Thyroid gland (tissue), 4 donors: ENCODE measurements at places on chromosomes 12 and 14.
A peak's percentile ranks its signal among the peaks of the same experiment; 100 is the strongest.

DNA sequence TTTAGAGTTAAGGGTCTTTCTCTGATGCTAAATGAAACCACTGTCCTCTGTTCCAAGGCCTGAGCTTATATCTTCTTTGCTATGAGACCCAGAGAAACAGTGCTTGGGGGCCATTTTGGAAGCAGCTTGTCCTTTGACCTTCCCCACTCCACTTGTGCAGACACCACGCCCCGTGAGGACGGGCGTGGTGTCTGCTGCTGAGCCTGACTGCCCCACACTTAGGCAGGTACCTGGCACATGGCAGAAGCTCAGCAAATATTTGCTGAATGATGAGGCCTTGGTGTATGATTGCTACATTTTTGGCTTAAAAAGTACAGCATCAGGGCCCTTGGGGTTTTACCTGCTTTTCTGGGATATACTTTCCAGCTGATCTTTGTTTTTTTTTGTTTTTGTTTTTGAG, 69.9 kb downstream of the RASSF3 start:
- no peak for DNase-seq

DNA sequence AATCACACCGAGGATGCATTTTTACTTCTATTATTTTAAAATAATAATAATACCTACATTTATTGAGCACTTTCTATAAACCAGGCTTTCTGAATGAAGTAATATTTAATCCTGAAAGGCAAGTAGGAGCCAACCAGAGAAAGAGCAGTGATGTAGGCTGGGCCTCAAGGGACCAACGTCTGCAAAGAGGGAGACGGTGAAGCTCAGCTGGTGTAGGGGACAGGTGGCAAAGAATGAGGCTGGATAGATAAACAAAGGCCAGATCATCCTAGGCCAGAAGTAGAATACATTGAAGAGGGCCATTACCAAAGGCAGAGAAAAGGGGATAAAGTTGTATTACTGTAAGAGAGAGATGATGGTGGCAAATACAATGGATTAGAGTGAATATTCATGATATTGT, 810 bp upstream of the TMBIM4 start:
- DNase-seq = no peak

DNA sequence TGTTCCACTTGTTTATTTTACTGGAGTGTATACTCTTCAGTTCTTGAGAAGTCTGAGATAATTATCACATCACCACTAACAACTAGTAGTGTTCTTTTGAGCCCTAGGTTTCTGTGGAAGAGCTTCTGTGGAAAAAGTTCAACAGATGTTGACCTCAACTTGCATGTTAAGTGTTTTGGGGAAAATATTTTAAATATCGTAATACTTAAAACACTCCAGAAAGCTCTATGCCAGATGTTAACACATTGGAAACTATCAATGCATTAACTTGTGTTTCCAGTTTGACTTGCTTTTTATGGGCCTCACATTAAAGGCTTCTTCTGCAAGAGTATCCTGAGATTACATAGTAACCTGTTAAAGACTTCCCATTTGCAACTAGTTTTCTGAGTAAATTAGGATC, 173.1 kb downstream of the DUSP6 start:
- DNase-seq = no peak

DNA sequence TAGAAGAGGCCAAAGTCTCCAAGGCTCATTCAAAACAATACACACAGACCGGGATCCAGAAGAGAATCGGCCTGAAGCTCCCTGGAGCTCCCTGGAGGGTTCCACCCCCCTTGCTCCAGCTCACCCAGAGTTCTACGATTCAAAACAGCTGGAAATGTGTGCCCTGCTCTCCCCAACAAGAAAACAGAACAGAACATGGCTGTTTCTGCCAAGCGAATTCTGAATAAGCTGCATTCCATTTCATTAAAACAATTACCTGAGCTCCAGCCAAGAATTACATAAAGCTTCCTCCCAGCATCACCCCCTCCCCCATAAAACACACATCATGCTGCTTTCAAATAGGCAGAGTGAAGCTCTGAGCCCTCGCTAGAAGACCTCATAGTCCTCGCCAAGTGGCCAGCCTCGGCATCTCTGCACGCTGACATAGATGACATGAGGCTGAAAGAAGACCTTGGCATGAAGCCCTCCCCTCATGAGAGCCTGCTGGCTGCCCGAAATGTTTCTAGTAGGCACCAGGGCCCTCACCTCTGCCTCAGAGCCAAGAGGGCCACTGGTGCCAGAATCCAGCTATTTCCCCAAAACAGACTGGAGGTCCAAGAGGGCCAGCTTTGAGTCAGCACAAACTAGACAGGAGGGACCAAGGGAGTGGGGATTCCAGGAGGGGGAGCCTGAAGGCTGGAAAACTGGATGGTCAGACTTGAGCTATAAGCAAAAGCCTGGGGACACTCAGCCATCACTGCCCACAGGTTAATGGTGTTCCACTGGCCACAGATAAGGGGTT, 8.3 kb downstream of the PXN start:
- DNase-seq = peak; percentile 74

GRCh38 chr12:15846887-15847286, 35.3 kb upstream of the STRAP start:
- DNase-seq = no peak

DNA sequence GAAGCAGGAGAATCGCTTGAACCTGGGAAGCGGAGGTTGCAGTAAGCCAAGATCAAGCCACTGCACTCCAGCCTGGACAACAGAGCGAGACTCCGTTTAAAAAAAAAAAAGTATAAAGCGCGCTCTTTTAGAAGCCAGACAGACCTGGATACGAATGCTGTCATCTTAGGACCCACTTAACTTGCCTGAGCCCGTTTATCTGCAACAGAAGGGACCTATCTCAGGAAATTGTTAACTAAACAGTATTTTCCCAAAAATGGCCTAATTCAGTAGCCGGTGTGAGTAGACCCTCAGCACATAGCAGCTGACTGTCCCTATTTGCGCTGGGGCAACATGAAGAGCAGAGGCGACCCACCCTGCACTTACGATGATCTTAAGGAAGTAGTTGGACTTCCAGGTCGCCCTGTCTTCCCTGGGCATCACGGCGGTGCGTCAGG, 529 bp downstream of the RPLP0 start:
- DNase-seq = no peak

DNA sequence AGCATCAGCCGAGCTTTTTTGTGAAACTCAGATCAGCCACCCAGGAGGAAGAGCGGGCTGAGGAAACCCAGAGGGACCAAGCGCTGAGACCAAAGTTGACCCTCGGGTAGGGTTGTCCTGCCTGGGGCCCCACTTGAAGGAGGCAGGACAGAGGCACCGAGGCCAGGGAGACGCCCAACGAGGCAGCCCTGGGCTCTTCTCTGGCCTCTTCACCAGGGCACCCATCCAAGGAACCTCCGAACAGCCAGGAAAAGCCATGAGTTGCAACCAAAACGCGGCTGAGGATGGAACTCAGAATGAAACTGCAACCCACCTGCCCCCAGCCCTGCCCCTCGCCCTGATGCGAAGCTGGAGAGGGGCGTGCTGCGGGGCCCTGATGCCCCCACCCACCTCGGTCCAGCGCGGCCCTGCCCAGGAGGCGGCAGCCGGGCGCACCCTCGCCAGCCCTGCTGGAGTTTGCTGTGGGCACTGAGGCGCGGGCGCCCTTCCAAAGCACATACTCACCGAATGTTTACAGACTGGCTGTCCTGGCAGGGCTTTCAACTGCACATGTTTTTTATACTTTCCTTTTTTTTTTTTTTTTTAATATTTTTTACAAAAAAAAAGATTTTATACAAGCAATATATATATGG, 41.9 kb downstream of the JDP2 start:
- peak; percentile 89 for DNase-seq

DNA sequence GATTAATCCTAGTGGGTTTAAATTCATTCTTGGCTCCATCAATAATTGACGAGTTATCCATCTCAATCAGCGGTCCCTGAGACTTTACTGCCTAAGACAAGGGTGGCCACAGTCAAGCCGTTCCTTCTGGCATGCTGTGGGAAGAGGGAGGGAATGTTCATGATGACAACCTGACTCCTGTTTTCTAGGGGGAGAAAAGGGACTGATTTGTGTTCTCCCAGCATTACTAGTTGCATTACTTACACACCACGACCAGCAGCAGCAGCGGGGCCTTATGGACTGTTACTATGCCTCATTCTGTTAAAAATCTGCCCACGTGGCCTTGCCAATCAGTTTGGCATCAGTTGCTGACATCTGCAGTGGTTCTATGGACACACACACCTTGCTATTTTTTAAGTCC, 29.9 kb downstream of the PLEKHG7 start:
- no peak for DNase-seq

DNA sequence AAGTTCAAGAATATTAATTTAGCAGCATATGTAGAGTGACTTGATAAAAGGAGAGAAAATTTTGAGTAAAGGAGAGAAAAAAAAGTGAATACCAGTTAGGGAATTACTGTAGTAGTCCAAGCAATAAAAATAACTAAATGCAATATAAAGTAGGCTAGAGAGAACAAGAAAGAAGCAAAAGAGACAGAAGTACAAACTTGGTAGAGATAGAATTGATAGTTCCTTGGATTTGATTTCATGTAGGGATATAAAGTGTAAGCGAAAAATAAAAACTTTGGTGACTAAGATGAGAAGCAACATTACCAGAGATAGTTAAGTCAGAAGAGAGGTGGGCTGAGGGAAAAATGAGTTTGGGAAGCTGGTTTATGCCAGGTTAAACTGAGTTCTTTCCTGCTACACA, 252.4 kb downstream of the SEC23A start:
- no peak for DNase-seq
